ENCODE measurements at places on chromosomes 4 and X.

DNA sequence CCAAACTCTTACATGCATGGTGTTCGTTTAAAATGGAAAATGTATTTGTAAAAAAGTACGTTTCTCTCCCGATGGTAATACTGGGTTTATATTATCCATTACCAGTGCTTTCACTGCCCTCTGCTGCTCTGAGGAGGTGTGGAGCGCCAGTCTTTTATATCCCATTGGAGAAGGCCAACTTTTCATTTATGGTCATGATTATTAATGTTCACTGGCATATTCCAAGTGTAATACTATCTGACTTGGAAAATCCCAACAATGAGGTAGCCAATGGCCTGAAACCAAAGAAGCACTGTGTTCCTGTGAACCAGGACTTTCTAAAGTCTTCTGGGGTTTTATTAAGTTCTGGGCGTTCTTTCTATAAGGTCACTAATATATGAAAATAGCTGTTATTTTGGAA, 80.7 kb downstream of the SYNPO2 start:
- no peak for DNase-seq

- DNase-seq = no peak
Measured at GRCh38 chrX:15998350-15998749, 125.0 kb upstream of the GRPR start.

DNA sequence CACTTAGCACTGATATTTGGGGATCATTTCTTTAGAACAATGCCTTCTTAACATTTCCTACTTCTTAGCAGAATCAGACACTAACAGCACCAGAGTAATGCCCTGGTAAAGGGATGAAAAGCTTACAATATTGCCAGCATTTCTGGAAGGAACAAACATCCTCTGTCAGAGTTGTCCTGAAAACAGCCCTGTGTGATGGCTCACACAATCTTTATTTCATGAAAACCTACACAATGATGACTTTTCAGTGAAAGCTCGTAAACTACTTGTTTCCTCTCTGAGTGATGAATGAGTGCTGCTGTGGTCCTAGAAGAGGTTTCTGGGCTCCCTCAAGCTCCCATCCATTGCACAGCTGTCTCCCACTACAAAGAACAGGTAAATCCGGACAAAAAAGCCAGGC, 52.8 kb downstream of the GPC4 start:
- DNase-seq = no peak

- no peak for DNase-seq
Measured at GRCh38 chr4:150217808-150218207, 139.6 kb downstream of the DCLK2 start.

DNA sequence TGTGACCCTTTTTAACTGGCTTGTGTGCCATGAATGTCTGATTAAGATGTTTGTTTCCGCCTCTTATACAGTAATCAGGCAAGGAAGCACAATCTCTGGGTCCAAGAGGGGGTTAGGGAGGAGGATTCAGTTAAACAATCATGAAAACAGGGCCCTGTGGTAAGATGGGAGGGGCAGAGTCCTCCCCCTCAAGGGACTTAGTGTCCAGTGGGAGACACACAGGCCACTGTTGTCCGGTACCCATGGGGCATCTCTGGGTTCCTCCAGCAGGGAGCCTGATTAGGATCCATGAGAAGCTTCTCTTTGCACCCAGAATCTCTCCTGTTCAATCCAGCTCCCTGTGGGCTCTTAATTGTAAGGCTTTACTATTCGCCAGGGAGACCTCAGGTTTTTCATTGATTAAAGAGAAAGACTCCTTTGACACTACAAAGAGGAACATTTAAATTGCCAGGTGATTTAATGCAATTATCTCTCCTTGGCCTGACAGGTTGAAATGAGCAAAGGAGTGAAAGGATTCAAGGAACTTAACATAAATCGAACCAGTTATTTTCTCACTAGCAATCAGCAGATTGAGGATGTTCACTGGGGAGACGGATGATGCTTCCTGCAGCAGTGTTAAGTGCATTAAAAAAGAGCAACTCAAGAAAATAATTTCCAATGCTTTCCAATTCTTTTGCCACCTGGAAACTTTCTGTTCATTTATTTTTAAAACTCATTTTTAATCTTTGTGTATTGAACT, 225.4 kb downstream of the PTTG2 start:
- DNase-seq = no peak

- DNase-seq = no peak
Measured at GRCh38 chr4:85399270-85399669, 75.7 kb upstream of the ARHGAP24 start.

DNA sequence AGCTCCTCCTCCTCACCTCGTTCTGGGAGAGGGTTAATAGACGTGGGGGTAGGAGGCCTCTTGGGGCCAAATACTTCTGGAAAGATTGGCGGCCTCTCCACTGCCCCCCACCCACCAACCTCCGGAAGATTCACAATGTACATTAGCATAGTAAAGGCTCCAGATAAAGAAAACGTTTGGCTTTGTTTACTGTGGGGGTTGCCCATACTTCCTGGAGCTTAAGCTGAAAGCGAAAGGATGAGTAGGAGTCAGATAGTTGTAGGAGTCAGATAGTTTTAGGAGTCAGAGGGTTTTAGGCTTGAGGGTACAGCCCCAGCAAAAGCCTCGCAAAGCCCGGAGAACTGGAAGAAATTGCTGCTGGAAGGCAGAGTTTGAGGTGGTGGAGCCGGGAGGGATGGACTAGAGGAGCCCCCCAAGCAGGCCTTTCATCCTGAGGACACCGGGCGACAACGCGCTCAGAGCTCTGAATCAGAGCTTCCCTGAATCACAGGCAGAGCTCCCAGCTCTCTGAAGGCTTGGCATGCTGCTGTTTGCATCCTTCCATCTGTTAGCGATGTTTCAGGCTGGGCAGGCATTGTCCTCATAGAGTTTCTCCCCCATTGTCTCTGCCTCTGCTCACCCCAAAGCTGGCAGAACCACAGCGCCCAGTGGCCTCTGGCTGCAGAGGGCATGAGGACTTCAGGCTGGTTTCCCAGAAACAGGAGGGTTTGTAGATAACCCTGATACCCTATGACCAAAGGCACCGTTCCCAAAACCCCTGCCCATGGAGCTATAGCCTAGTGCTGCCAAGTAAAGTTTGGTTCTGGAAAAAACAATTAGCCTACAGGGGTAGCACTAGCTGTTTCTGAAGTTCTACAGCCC, 280.7 kb downstream of the BCOR start:
- DNase-seq = no peak

- no peak for DNase-seq
Measured at GRCh38 chr4:40702800-40703151, 47.0 kb upstream of the NSUN7 start.

DNA sequence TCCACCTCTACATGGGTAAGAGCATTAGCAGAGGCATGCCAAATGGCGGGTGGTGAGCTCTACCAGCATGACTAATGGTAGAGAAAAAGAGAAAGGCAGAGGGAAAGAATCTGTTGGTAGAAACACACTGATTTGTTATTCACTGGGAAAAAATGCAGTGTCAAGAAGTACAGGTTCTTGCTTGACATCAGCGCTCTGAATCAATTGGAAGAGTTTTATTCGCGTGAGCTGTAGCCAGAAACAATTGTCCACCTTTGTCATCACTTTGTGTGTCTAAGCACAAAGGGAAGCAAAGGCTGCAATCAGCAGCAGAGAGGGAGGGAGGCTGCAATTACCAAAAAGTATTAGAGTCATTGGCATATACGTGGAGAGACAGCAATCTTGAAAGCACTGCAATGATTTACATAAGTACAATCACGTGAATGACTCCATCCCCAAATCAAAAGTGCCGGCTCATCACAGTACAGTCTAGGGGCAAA, 67.7 kb upstream of the HS3ST1 start:
- no peak for DNase-seq

DNA sequence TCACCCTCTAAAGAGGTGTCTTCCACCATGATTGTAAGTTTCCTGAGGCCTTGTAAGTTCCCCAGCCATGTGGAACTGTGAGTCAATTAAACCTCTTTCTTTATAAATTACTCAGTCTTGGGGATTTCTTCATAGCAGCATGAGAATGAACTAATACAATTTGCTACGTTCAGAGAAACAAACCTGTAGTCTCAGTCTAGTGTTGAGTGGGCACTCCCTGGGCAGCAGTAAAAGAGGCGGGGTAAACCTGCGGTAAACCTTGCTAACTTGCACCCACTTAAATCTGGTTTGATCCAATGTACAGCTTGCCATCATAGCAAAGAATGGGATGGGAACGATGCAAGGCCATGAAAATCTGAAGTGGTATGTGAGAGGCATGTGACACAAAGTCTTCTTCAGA, 22.4 kb downstream of the GRXCR1 start:
- DNase-seq = no peak

- no peak for DNase-seq
Measured at GRCh38 chrX:139158256-139158655, 372.3 kb upstream of the F9 start.

GRCh38 chr4:4969298-4969697, 50.0 kb downstream of the CYTL1 start:
- DNase-seq = no peak

- DNase-seq = no peak
Measured at GRCh38 chr4:34046580-34046979, 2197.7 kb downstream of the ARAP2 start.

DNA sequence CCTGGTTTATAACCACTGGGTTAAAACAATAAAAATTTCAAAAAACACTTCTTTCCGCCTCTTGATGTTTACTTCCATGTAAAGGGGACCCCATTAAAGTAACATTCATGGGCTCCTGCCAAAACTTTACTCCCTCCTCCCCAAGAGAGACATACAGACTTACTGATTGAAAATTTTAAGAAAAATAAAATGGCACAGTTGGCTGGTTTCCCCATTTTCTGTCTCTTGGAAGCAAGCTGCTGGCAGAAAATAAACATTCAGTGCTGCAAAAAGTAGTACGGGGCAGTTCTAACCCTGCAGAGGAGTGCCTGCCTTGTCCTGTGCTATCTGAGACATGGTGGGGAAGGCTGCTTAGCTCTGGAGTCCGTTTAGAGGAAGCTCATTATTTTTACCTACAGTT, 187.3 kb upstream of the INTU start:
- no peak for DNase-seq

All from stimulated activated CD8-positive, alpha-beta memory T cell treated with anti-CD3 and anti-CD28 coated beads, Interleukin-4, amount 100 ng/mL, for 4 hours (primary cell).